Right lobe of liver (tissue), 6 donors: ENCODE measurements at places on chromosomes 5 and 9. TPM values are rescaled to one million over a fixed set of nuclear protein-coding genes. Genes with fewer than 3 reads are reported as not detected.

DNA sequence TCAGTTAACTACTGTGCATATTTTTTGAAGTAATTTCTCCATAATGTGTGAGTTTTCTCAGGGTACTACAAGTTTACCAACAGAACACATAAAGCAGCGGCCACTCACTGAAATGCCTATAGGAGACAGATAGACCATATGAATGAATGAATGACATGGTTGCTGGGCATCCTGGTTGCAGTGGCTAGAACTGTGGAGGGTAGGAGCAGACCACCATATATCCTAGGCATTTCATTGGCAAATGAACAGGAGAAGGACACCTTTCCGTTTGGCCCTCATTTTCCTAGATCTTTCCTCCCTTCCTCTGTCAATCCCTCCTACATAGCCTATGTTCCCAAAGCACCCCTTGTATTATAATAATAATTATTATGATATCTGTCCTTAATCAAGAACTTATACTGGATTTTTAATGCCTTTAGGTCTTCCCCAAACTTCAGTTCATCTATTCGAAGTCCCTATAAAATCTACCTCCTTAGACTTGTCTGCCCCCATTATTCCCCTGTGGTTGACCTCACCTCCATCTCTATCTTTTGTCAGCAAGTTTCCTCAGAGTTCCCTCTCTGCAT lies 472.2 kb downstream of the RAB3C start:
- H3K4me1 ChIP-seq: no peaks in the 10 kb centered on the region
- H3K36me3 ChIP-seq: no peaks in the 10 kb centered on the region
- no peak for DNase-seq
- H3K27ac ChIP-seq: no peak overlapping the region

DNA sequence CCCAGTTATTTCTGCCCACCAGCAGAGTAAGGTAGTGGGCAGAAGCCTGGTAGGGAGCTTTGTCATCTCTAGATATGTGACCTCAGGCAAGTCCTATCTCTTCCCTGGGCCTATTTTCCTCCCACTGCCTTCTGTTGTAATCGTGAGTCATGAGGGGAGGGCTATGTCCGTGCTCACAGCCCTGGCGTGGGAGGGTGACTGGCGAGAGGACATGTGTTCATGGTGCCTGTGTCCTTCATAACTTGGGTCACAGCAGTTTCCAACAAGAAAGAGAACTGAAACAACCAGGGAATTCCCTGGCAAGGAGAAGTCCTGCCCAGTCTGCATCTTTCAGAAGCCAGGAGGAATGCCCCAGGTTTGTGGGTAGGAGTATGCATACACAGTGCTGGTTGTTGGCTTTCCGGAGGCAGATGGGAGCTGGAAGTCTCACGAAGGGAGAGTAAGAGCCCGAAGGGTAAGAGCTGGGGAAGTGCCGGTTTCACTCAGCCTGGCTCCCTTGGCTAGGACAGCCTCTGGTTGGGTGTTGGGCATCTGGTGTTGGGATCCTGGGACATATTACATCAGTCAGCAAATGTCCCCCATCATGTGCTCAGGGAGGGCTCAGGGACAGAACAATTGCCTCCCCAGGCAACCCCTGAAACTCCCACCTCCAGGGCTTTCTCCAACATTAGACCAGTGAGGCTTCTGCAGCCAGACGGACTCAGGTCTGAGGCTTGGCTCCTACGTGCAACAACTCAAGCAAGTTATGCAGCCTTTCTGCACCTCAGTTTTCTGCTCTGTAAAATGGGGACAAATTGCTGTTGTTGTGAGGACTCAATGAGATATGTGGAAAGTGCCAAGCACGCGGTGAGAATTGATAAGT lies 4.3 kb upstream of the TIFAB start:
- no peaks in the 10 kb centered on the region for H3K4me1 ChIP-seq
- H3K27ac ChIP-seq: no peak overlapping the region
- no peak for DNase-seq

ZNF608 gene
- 6.1 TPM for total RNA-seq

- no peak overlapping the region for H3K27ac ChIP-seq
- DNase-seq: no peak
- no peaks in the 10 kb centered on the region for H3K36me3 ChIP-seq
- no peaks in the 10 kb centered on the region for H3K27me3 ChIP-seq
Observed at GRCh38 chr5:168890816-168891812, 311.9 kb upstream of the PANK3 start.

- no peak overlapping the region for H3K4me3 ChIP-seq
- no peak for DNase-seq
- no peaks in the 10 kb centered on the region for H3K36me3 ChIP-seq
- H3K27ac ChIP-seq: no peak overlapping the region
- H3K27me3 ChIP-seq: no peaks in the 10 kb centered on the region
Observed at GRCh38 chr5:113354055-113354454, 80.7 kb downstream of the TSSK1B start.

DNA sequence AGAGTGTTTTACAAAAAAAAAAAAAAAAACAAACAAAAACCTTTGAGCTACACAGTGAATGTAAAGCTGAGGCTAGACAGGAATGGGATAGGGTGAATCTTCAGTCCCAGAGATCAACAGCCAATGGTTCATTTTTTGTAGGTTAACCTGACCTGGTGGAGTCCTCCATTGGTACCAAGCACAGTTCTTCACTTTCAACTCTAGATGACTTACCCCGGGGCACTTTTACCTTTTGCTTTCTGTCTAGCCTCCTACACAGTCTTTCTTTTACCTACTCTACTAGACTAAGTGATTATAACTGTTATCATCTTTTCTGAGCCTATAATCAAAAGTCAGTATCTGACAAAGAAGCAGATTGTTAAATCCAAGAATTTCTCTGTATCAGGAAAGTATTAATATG lies 50.9 kb downstream of the ANXA2R start:
- no peaks in the 10 kb centered on the region for H3K27me3 ChIP-seq
- H3K36me3 ChIP-seq: no peaks in the 10 kb centered on the region
- H3K4me1 ChIP-seq: no peaks in the 10 kb centered on the region
- no peak overlapping the region for H3K4me3 ChIP-seq
- DNase-seq: no peak
